ENCODE measurements at places on chromosomes 11 and 22. TPM values are rescaled to one million over a fixed set of nuclear protein-coding genes. Genes with fewer than 3 reads are reported as not detected.

Gene SCO2
- total RNA-seq, result 3.1 TPM

DNA sequence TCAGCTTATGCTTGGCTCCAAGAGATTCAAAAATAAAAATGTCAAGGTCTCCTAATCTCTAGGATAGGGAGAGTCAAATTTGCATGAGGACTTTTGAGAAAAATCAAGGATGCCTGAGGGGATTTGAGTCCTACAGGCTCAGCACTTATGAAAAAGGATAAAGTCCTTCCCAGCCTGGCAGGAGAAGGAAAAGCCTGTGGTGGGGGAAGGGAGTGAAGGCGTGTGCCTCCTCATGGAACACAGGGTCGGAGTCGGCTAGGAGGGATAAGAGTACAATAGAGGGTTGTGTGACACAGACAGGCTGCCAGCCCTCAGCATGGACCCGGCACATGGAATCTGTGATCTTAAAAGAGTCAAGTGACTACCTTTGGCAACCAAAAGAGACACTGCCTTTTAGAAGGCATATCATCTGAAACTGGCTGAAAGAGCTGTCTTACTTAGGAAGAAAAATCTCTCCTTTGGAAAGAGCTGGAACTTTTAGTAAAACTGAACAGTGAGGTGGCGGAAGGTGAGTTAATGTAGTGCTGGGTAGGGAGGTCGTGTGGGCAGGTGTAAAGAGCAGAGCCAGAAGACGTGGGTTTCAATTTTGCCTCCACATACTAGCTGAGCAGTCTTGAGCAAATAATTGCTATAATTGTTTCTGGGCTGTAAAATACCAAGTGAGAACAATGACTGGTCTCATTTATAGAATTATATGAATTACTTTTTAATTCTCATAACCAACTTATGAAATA, 58.8 kb upstream of the RDX start:
- no peaks in the 10 kb centered on the region for H3K4me1 ChIP-seq
- H3K36me3 ChIP-seq, result no peaks in the 10 kb centered on the region
- H3K27ac ChIP-seq, result no peak overlapping the region
- H3K4me3 ChIP-seq, result no peak overlapping the region

DNA sequence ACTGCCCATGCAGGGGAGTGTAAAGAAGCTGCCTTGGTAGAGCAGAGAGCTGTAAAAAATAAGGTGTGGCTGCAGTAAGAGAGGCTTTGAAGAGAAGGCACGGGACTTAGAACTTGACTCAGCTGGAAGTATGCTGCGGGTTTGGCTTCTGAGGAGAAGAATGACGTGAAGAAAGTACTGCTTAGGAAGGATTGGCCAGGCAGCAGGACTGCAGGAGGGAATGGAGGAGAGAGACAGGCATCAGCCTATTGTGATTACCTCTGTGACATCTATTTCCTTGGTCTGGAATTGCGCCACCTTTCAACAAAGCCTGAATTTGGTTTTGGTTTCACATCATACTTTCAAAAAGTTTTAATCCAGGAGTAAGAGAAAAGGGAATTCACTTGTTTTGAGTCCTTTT, 22.5 kb downstream of the PRRG4 start:
- no peak overlapping the region for H3K27ac ChIP-seq
- H3K27me3 ChIP-seq, result no peaks in the 10 kb centered on the region
- H3K36me3 ChIP-seq, result no peaks in the 10 kb centered on the region
- H3K4me1 ChIP-seq, result no peaks in the 10 kb centered on the region

- no peak overlapping the region for H3K4me3 ChIP-seq
Observed at GRCh38 chr22:22750335-22751042, 106.1 kb downstream of the GGTLC2 start.

Gene INSC
- total RNA-seq, result 0.96 TPM

DNA sequence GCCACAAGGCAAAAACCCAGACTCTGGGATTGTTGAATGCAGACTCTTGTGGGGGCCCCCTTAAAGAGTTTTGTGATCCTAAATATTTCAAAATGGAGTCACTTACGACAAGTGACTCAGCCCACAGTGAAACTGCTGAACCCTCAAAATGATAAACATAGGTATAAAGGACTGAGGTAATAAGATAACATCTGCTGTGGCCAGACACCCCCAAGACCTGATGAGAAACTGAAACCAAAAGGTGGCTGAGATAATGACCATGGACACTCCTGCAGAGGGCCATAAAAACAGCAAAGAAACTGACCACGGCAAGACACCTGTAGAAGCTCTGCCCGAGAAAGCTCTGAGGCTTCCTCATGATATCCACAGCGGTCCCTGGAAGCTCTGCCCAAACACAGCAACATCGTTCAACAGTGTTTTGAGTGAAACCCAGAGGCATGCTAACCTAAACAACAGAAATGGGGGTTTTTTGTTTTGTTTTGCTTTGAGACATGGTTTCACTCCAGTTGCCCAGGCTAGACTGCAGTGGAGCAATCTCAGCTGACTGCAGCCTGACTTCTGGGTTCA, 1.6 kb upstream of the PLAAT4 start:
- H3K4me1 ChIP-seq, result peaks cover 38% of the 10 kb centered on the region
- no peaks in the 10 kb centered on the region for H3K36me3 ChIP-seq
- DNase-seq, result no peak

DNA sequence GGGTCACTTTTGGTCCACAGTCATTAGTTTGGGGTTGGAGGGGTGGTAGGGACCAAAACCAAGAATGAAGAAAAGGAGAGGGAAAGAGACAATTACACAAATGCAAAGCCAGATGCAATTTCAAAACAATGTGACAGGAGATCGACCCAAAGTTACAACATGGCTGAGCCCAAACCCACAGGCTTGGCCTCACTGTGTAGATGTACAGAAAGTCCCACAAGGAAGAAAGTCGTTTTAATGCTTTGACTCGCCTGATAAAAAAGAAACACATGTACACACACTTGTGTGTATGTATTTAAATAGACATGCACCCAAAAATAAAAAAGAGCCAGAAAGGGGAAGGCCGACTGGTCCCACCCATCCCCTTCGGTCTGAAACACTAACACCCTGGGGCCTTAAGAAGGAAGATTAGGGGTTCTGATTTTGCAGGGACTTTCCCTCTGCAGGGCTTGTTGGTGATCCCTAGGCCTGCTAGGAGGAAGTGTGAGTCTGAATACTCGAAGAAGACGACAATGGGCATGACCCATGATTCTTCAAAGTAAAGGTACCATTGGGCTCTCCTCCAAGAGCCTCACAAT, 104.1 kb downstream of the ETS1 start:
- peaks cover 57% of the 10 kb centered on the region for H3K4me1 ChIP-seq
- H3K36me3 ChIP-seq, result peaks cover 72% of the 10 kb centered on the region
- no peak overlapping the region for H3K4me3 ChIP-seq

DNA sequence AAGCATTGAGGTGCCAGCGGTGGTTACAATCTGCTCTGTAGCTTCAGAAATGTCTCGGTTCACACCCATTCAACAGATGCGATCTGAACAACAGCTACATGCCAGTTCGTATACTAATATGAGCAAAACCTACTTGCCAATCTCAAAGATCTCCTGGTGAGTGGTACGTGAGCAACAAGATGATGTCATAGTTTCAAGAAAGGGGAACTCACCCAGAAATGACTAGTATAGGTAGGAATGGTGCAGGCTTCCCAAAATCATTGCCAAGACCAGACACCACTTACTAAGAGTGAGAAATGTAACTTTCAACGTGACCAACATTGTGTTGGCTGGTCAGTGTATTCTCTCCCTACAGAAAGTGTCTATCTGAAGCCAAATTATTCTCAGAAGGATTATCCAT, 31.1 kb downstream of the OR6Q1 start:
- H3K36me3 ChIP-seq, result no peaks in the 10 kb centered on the region
- no peak for DNase-seq
- H3K27me3 ChIP-seq, result no peaks in the 10 kb centered on the region

GRCh38 chr22:18962308-18962635, 26.2 kb upstream of the PRODH start:
- DNase-seq, result no peak
- no peaks in the 10 kb centered on the region for H3K36me3 ChIP-seq
- no peaks in the 10 kb centered on the region for H3K4me1 ChIP-seq
- H3K27ac ChIP-seq, result no peak overlapping the region

Gene TST
- 48.1 TPM for total RNA-seq

- DNase-seq, result no peak
- H3K27me3 ChIP-seq, result no peaks in the 10 kb centered on the region
- H3K36me3 ChIP-seq, result no peaks in the 10 kb centered on the region
- H3K4me3 ChIP-seq, result no peak overlapping the region
- H3K27ac ChIP-seq, result no peak overlapping the region
- peaks cover 4% of the 10 kb centered on the region for H3K4me1 ChIP-seq
Observed at GRCh38 chr11:63603180-63603518, 11.1 kb downstream of the PLAAT3 start.

- H3K36me3 ChIP-seq, result peaks cover 26% of the 10 kb centered on the region
- H3K4me3 ChIP-seq, result no peak overlapping the region
- no peaks in the 10 kb centered on the region for H3K27me3 ChIP-seq
- no peak for DNase-seq
- no peaks in the 10 kb centered on the region for H3K4me1 ChIP-seq
Observed at GRCh38 chr22:42164901-42165300, 34.3 kb upstream of the CYP2D6 start.

DNA sequence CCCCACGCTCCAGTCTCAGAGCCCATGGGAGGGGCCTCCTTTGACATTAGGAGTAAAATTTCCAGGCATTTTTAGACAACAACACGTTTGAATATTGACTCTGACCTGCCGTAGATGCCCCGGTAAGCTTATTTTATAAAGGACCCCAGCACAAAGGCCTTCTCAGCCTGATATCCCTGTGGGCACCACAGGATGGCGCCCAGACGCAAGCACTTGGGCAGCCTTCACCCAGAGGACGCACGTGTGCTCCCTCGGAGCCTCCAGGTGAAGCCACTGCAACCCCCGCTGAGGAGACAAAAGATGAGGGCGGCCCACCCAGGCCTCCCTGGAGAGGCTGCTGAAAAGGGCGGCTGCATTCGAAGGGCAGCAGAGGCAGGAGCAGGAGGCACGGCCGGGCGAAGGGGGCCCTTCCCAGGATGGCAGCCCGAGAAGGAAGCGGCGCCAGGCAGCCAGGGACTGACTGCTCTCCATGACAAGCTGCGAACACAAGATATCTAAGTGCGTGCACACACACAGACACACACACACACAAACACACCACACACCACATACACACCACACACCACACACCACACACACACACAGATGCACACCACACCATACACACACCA, 15.2 kb upstream of the TH start:
- no peak overlapping the region for H3K27ac ChIP-seq
- H3K4me1 ChIP-seq, result peaks cover 3% of the 10 kb centered on the region
- no peak overlapping the region for H3K4me3 ChIP-seq
- no peaks in the 10 kb centered on the region for H3K36me3 ChIP-seq
- peaks cover 22% of the 10 kb centered on the region for H3K27me3 ChIP-seq

DNA sequence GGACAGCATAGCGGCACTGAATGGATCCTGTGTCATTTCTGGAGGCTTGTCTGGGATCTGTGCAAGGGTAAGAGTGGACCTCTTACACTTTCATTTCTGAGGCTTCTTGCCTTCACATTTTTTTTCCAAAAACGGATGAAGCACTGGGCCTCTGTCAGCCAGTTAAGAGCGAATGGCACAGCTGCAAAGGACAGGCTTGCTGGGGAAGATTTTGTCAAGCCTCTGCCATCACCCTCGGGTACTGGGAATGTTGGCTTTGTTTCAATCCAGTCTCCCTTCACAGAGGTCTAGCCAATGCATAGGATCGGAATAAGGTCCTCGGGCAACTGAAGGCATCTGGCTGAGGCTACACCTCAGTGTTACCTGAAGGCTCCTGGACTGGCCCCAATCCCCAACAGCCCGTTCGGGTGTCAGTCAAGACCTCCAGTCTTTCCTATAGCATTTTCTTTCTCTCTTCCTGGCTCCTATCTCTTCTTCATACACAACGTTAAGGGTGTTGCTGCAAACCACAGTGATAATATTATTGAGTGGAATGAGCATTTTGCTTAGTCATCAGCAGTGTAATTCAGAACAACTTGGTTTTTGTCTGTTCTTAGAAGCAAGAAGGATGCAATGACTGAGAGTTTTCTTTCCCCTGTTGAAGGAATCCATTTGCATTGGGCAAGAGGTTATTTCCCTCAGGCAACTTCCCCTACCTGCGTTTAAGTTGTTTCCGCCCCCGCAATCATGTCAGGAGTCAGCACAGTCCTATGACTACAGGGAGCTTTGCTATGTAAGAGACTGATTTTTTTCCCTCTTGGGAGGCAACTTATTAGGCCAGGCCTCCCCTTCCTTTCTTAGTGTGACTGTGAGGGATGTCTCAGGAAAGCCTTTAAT, 22.8 kb downstream of the NPAT start:
- H3K27ac ChIP-seq, result no peak overlapping the region
- peaks cover 10% of the 10 kb centered on the region for H3K4me1 ChIP-seq
- no peak overlapping the region for H3K4me3 ChIP-seq
- H3K36me3 ChIP-seq, result peaks cover 22% of the 10 kb centered on the region
- no peak for DNase-seq
- H3K27me3 ChIP-seq, result no peaks in the 10 kb centered on the region

- H3K27ac ChIP-seq, result no peak overlapping the region
- no peak for DNase-seq
- no peaks in the 10 kb centered on the region for H3K27me3 ChIP-seq
Observed at GRCh38 chr22:50153056-50153755, 17.3 kb upstream of the PANX2 start.

DNA sequence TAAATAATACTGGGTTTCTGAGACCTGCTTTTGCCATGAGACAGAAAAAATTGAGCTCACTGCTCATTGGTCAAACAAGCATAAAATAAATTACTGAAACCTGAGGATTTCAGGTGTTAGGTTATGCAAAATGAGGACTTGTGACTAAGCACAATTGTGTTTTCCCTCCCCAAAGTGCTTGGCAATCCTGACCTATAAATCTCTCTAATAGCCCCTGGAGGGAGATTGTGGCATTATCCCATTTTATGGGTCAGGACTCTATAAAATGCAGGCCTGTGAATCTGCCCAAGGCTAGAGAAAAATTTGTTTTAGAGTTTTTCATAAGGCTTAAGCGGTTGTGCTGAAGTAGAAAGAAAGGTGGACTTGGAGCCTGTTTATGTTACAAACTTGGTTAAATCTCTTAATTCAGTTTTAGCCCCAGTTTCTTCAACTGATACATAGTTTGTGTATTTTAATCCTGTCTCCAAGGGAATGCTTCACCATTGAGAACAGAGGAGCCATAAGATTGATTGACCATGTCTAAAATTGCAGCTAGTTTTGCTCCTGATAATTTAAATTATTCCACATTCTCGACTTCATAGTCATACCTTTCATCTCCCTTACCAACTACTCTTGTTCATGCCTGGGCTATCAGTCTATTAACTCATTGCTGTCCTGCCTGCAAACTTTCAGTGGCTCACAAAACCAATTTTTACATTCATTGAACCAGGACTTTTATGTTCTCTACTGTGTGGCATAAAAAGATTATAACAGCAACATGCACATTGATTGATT, 63.6 kb upstream of the LRRC4C start:
- no peak for DNase-seq
- no peak overlapping the region for H3K27ac ChIP-seq
- no peaks in the 10 kb centered on the region for H3K27me3 ChIP-seq
- no peaks in the 10 kb centered on the region for H3K36me3 ChIP-seq
- no peaks in the 10 kb centered on the region for H3K4me1 ChIP-seq

Gene MYO7A
- total RNA-seq, result 3.6 TPM

- H3K36me3 ChIP-seq, result peaks cover 7% of the 10 kb centered on the region
- H3K27me3 ChIP-seq, result no peaks in the 10 kb centered on the region
- H3K4me1 ChIP-seq, result no peaks in the 10 kb centered on the region
Observed at GRCh38 chr22:26785932-26786331, 128.5 kb downstream of the MIAT start.

Measured in upper lobe of right lung (tissue), 1 donor.